NCI-H774 (cell line): ENCODE measurements at places on chromosomes 12 and 14.

DNA sequence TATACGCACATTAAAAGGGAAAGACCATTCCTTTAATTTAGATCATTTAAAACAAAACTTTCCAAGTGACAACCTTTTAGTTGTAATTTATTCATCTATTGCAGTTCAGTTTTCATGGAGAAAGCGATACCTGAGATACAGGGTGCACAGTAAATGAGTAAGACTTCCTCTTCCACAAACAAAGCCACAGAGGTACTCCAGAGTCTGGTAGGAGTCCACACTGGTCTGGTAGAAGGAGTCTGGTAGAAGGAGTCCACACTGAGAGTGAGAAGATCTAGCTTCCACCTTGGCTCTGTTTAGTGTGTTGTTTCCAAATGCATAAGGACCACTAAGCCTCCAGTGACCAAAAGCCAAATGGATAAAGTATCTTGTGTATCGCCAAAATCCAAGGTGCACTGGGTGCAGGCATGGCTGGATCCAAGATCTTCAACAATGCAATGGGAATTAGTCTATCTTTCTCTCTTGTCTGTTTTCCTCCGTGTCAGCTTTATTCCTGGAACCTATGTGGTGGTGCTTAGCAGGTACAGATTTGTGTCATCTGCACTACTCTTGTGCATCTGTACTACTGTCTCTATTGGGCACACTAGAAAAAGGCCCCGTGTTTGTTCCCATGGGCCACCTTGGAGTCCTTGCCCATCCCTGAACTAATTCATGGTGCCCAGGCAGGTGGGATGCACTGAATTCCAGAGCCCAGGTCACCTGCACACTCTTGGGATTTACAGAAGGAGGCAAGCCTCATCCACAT is 331.1 kb downstream of the BCL11B start:
- no peak for DNase-seq

DNA sequence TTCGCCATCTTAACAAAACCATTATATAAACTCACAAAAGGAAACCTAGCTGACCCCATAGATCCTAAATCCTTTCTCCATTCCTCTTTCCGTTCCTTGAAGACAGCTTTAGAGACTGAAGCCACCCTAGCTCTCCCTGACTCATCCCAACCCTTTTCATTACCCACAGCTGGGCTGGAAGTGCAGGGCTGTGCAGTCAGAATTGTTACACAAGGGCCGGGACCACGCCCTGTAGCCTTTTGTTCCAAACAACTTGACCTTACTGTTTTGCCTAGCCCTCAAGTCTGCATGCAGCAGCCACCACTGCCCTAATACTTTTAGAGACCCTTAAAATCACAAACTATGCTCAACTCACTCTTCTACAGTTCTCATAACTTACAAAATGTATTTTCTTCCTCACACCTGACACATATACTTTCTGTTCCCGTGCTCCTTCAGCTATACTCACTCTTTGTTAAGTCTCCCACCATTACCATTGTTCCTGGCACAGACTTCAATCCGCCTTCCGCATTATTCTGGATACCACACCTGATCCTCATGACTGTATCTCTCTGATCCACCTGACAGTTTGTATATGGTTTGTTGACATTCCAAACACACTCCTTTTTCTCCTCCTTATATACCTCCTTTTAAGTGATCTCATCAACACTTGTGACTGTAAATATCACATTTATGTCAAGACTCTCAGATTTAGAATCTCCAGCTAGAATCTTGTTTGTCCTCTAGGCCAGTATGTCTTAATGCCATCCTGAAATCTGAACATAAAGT is 208.7 kb downstream of the KITLG start:
- DNase-seq: no peak

DNA sequence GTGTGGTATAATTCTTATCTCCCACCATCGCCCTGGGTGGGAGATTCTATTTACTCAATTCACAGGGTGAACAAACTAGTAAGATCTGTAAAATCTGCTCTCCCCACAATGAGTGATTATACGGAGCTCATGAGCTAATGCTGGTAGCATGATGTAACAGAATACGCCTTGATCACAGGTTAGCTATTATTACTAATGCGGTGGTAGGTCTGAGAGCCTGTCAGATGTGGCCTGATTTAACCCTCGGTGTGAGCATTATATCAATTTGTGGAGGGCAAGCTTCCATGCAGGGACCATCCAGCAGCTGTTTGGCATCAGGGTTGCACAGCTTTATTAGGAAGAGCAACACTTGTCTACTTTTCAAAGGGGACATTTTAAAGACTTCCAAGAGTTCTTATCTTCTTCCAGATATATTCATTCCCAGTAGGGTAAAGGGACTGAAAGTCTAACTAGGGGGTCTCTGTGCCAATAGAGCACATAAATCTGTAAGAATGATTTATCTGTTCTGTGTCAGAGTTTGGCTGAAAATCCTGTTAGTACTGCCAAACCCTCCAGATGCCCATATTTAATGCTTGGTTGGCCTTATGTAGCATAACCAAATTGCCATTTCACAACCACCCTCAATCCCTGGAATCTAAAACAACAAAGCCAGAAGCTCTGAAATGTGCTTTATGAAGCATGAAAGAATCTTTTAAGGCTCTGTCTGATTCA is 18.7 kb downstream of the TSHR start:
- no peak for DNase-seq

DNA sequence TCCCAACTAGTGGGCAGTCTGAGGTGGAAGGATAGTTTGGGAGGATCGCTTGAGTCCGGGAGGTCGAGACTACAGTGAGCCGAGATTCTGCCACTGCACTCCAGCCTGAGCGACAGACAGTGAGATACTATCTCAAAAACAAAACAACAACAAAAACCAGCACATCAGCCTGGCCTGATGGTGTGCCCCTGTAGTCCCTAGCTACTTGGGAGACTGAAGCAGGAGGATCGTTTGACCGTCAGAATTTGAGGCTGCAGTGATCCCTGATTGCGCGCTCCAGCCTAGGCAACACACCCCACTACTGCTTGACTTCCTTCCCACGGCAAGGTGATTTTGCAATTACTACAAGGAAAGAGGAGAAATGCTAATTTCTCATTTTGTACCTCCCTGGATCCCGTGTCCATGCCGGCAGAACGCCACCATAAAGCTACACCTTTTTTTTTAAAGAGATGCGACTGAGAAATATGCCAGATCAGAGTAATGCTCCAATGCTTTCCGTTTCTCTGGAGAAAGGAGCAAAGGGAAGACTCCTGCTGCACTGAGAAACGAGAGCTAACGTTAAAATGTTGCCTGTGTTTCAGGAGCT is 672 bp upstream of the SCFD1 start:
- no peak for DNase-seq

DNA sequence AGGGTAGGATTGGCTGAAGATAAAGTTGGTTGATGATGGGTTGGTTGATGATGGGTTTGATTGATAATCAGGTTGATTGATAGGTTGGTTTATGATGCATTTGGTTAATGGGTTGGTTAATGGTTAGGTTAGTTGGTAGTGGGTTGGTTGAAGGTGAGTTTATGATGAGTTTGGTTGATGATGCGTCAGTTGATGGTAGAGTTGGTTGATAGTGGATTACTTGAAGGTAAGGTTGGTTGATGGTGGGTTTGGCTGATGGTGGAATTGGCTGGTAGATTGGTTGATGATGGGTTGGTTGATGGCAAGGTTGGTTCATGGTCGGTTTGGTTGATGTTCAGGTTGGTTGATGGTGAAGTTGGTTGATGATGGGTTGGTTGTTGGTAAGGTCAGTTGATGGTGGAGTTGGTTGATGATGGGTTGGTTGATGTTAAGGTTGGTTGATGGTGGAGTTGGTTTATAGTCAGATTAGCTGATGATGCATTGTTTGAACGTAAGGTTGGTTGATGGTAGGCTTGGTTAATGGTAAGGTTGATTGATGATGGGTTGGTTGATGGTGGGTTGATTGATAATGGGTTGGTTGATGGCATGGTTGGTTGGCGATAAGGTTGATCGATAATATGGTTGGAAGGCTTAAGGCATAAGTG is 146.4 kb downstream of the ADGRD1 start:
- no peak for DNase-seq
